ENCODE measurements at places on chromosomes 4 and X. TPM values are rescaled to one million over a fixed set of nuclear protein-coding genes. Genes with fewer than 3 reads are reported as not detected.
A peak's percentile ranks its signal among the peaks of the same experiment; 100 is the strongest.

DNA sequence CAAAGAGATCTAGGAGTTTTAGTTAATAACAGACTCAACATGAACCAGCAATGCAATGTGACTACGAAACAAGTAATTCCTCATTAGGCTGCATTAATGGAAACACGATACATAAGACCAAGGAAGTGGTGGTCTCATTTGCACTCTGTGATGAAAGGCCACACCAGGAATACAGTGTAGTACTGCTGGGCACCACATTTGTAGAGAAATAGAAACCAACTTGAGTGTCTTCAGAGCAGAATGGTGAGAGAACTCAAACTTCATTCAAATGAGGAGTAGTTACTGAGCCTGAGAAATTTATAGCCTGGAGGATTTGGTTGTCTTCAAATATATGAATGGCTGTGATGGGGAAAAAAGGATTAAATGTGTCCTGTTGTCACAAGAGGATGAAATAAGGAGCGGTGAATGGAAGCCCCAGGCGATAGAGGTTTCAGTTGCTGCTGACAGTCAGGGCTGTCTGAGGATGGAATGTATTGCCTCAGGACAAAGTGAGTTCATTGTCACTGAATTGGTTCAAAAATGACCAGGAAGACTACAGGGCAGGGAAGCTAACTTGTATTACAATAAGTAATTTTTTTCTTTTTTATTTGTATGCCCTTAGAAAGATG, 50.9 kb downstream of the NFKB1 start:
- no peak for DNase-seq

DNA sequence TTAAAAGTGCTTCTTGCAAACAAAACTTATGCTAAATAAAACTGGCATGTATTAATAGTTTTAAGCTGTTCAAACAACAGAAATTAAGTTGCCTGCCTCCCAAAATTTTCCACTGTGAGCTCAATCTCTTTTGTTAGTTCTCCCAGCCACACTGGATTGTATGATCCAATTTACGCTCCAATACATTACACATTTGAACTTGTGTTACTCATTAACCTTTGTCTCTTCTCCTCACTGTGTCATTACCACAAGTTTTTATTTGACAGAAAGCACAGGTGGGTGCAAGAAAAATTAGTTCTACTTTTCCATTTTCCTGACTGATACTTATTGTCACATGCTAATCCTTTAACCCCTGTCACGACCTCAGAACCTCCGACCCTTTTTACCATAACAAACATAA, 55.5 kb downstream of the SHISA3 start:
- DNase-seq, result peak; percentile 10

The CXCL8 gene
- total RNA-seq, result 3.9 TPM

GRCh38 chr4:147194114-147194513, 248.4 kb upstream of the TTC29 start:
- no peak for DNase-seq

DNA sequence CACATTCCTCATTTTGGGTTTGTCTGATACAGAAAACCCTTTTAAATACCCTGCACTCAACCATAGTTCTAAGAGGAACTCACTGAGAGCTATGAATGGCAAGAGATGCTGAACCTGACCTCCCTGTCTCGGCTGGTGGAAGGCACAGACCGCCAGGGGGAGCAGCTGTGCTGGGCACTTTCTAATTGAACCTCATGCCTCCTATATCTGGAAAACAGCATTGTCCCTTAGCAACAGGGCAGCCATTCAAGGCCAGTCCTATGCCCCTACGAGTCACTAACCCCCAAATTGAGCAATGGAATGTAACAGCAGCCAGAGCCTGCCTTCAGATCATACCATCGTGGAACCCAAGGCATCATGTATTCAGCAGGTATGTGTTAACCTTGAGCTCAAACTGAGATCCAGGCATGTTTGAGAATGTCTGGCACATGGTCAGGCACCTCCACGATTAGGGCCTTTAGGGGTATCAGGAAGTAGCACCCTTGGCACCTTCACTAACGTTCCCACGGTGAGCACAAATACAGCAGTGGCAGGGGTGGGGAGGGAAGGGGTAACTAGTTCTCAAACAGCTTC, 5.1 kb downstream of the USP27X start:
- DNase-seq, result peak; percentile 67

The MAGEC2 gene
- total RNA-seq, result not detected

- DNase-seq, result no peak
These were observed 148.8 kb downstream of the PDE5A start for GRCh38 chr4:119479835-119480234.

DNA sequence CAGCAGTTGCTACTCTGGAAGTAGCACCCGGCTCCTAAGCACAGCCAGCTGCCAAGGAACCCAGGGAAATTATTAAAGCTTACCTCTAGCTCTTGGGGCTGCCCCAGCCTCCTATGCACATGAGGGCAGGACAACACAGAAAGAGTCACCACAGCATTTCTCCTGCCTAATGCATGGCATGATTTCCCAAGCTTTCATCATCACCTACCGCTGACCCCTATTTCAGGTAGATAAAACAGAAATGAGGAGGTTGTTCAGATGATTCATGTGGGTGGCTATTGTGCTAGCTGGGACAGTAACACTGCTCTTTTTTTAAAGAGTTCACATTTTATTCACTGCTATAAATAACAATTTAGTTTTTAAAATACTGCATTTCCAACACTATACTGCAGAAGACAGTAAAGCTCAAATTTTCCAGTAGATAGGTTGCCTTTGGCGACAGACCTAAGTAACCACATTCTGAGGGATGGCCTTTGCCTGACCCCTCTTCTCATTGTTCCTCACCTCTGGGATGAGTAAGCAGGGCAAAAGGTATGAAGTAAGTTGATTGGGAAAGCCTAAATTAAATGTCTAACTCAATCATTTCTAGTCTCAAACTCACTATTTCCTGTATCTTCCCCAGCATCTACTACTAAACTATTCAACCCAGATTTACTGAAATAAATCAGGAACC, 16.7 kb downstream of the CASK start:
- DNase-seq, result no peak

GRCh38 chr4:40515398-40516293, 114.0 kb downstream of the RBM47 start:
- peak; percentile 47 for DNase-seq

DNA sequence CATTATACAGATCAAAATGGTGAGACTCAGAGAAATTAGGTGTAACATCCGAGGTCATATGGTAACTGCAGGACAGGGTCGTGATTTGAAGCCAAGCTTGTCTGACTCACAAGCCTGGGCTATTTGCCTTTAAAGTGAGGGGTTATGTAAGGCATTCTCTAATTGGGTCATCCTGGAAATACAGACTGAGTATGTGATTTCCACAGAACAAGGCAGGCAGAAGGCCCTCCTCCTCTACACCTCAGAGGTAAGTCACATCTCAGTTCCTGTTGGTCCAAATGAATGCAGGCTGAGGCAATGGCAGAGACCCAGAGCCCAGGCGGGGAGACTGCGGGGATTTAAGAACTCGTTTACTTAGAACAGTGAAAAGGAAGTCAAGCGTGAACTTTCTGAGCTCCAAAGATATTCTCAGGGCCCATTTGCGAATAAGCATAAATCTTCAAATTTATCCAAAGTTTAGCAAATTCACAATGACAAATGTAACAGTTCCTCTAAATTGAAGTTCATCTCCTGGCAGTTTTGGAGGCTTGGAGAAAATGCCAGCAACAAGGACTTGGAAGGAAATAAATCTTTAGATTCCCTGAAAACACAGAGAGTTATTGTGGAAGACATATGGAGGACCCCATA, 153.3 kb downstream of the LDB2 start:
- DNase-seq, result no peak

The CENPVL2 gene
- not detected for total RNA-seq

GRCh38 chr4:45765521-45765920, 358.3 kb downstream of the GABRG1 start:
- DNase-seq, result no peak

DNA sequence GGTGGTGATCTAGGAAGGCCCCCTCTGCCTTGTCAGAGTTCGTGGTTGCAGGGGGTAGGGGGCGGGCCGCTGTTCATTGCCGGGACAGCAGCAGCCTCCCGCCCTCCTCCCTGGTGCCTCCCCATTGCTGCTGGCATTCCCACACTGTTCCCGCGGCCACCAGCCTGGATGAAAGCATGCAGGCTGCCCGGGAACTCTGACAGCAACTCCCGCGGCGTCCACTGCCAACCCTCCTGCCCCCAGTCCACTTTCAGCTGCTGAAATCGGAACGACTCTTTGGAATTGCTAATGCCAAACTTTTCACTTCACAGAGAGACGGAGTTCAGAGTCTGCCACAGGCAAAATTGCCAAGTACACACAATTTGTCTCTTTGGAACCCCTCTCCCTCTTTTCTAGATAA, 121.9 kb downstream of the BEND2 start:
- DNase-seq, result no peak

DNA sequence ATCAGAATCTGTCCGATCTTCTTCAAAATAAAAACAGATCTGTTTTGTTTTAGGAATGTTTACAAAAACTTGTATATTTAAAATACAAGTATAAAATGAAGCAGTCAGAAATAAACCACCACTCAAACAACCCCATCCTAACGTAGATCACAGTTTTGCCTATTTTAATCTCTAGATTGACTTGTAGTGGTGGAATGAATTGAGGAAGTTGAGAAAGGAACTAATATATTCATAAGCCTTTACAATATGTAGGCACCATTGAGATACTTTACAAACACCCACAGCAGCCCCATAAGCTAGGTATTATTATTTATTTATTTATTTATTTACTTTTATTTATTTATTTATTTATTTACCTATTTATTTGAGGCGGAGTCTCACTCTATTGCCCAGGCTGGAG, 52.3 kb upstream of the KLF3 start:
- no peak for DNase-seq

DNA sequence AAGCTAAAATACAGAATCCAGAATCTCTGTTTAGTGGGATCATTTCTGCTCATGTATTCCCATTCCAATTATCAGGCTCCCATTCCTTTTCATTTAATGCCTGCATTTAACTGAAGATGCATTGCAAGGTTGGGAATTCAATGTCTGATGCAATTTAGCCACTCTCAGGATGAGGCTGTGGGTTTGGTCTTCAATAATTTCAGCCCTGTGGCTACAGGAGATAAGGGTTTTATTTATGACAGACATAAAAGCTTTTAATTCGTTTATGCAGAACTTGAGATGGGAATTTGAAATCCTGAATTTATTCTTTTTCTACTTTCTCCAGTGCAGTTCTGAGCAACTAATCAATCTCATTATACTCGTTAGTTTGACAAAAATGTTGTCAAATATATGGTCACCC, 1225.9 kb downstream of the PCDH18 start:
- DNase-seq, result no peak

DNA sequence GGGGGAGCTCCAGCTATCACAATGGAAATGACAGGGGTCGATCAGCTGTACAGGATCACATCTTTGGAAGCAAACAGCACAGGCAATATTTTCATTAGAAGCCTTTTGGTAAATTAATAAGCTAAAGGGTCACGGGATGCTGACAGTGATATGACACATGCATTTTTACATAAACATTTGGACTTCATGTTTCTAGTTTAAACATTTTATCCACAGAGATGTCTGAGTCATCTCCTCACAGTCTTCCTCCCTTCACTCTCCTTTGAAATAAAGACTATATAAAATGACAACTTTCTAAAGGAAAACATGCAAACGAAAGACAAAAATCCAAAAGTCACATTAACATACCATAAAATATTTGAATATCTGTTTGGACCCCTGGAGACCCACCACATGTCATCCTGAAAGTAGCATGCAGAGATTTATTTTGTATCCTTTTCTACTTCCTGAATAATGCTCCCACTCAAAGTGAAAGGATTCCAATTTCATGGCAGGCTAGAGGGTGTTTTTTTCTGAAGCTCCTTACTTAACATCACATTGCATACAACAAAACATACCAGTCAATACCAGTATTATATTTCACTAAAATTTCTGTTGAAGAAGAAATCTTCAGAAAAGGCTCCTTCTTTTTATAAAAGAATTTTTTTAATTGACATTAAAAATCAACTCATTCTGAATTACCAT, 200.1 kb upstream of the PPARGC1A start:
- no peak for DNase-seq

The SRD5A3 gene
- total RNA-seq, result 11.5 TPM
